Esophagus squamous epithelium (tissue), 5 donors: ENCODE measurements at places on chromosomes 7 and 10.

GRCh38 chr7:141573511-141573910 is 22.3 kb downstream of the AGK start:
- no peak for DNase-seq

DNA sequence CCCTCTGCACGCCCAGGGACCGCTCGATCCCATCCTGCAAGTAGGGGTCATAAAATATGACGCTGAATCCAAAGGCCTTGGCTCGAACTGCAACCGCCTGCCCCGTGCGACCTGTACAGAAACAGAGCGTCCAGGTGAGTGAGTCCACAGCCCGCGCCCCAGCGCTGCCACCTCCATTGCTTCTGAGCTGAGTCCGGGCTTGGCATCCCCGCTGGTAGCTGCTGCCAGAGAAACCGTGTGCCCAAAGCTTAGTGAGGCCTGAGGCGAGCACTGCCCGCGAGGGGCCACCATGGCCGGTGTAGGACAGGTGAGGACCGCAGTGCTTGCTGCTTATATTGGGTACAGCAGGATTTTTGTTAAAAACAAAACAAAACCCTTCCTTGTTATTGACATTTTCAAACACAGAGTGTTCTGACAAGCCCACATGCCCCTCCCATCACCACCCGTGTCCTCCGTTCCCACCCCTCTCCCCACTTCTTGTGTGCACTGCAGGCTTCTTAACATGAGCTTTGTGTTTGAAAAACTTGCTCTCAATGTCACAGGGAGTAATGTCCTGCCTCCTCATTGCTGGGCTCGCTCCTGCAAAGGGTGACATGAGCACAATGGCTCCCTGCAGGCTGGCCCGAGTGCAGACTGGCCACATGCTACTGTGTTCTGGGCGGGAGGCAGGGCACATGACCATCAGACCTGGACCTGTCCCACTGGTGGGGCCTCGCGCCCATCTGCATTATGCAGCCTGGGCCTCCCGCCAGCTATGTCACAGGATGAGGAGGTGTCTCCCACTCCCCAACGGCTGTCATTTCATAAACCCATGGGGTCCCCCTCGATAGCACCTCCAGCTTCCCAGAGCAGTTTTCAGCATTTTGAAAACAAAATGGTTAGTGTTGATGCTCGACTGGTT is 52.9 kb downstream of the ZRANB1 start:
- DNase-seq = no peak

DNA sequence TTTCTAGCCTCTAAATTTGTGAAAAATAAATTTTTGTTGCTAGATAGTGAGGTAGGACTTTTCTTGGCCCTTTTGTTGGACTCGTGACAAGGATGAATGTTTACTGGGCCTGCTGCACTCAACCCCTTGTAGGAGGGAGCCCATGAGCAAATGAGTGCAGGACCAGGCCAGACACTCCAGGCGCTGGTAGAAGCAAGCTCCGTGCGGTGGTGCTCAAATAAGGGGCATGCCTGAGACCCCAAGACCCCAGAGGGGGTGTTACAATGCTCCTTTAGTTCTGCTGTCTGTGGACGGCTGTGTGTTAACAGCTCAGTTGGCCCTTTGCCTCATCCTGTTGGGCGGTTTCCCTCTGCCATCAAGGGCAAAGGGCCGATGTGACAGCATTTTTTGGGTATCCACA is 1195.3 kb upstream of the PHF14 start:
- DNase-seq = no peak

- no peak for DNase-seq
These were observed 90.7 kb downstream of the APBB1IP start for GRCh38 chr10:26528715-26529393.
